ENCODE measurements at places on chromosomes 13 and 19.

DNA sequence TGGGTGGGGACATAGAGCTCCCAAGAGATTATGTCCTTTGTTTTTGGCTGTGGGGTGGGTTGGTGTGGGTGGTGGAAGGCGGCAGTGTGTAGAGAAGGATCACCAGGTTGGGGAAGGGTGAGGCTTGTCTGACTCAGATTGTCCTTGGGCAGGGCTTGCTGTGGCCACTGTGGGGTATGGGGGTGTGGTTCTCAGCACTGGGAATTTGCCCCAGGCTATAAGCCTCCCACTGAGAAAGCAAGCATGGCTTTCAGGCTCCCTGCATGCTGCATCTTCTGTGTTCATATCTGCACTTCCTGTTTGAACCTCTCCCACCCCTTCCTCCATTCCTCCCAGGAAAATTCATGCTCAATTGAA lies 34.9 kb downstream of the DNAJC15 start:
- no peak for DNase-seq

- no peak for DNase-seq
Measured at GRCh38 chr13:32969516-32969941, 46.7 kb upstream of the KL start.

- no peak for DNase-seq
Measured at GRCh38 chr19:48674216-48674809, 1.5 kb upstream of the NTN5 start.

- peak; percentile 80 for DNase-seq
Measured at GRCh38 chr13:36163809-36164308, 32.7 kb upstream of the DCLK1 start.

- DNase-seq, result no peak
Measured at GRCh38 chr13:76425935-76426334, 460.3 kb downstream of the KCTD12 start.

DNA sequence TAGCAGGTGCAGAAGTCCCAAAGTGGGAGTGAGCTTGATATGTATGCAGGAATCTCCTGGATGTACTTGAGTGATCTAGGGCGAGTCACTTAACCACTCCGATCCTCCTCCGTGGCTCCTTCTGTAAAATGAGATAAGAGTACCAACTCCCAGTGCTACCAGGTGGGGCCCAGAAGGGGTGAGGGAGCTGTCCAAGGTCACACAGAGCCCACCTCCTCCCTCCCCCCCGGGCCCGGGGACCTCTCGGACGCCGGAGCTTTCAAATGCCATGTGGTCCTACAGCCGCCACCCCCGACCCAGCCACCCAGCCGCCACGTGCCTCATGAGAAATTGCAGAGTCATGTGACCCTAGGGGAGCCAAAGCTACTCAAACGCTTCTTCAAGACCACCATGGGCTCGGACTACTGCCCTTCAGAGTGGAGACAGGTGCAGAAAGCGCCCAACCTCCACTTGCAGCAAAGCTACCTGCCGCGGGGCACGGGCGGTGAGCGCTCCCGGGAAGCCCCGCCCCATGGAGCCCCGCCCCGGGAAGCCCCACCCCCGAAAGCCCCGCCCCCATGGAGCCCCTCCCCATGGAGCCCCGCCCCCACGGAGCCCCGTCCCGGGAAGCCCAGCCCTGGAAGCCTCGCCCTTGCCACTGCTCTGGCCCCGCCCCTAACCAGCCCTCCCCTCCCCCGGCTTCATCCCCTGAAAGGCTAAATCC lies 10.1 kb upstream of the ZNF358 start:
- DNase-seq, result peak; percentile 67

DNA sequence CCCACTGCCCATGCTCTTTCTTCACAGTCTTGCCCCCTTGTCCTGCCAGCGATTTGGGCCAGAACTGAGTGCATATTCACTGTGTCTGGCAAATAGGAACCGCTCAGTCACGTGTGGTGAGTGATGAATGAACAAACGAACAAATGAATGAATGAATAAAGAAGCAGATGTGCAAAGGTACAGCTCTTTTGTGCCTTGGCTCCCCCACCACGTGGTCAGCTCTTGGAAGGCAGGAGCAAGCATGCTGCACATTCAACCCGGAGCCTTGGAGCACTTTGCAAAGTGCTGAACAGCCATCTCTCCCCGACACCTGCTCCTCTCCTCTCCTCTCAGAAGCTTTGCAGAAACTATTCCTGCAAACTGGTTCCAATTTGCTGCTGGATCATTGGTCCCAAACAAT lies 52.4 kb downstream of the LATS2 start:
- no peak for DNase-seq

DNA sequence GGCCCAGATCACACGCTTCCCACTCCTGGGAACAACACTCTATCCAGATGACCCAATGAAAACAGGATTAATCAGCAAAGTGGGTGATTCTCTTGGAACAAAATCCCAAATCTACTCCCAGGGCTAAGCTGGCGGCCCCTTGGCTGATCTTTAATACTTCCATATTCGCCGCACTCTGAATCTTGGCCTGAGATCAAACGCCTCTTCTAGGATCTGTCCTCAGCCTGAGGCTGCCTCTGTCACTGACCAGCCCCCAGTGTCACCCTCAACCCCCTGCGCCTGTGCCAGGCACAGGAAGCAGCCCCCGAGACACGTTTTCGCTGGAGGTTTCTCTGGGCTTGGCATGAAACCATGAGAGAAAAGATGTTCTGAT lies 2.4 kb upstream of the CTXN1 start:
- no peak for DNase-seq

GRCh38 chr19:14416817-14417231 lies 2.3 kb downstream of the DDX39A start:
- DNase-seq, result no peak

- DNase-seq, result no peak
Measured at GRCh38 chr13:83168590-83168989, 713.7 kb downstream of the SLITRK1 start.

- DNase-seq, result no peak
Measured at GRCh38 chr19:5955636-5955935, 22.4 kb downstream of the RANBP3 start.

DNA sequence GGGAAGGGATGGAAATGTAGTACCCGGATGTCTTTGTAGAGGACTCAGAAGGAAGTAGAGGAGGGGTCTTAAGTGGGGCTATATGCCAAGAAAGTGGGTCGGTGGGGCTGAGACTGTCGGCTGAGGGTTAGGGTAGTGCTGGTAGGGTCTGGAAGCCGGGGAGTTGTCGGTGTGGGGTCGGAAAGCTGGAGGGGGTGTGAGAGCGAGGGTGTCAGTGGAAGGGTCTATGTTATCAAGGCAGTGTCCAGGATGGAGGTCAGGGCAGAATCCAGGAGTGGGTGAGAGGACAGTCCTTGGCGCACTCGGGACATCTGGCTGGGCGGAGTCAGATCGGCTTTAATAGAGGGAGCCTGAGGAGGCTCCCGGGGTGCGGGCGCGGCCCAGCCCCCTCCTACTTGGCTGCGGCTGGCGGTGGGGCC lies 1.7 kb downstream of the HSPB6 start:
- no peak for DNase-seq

DNA sequence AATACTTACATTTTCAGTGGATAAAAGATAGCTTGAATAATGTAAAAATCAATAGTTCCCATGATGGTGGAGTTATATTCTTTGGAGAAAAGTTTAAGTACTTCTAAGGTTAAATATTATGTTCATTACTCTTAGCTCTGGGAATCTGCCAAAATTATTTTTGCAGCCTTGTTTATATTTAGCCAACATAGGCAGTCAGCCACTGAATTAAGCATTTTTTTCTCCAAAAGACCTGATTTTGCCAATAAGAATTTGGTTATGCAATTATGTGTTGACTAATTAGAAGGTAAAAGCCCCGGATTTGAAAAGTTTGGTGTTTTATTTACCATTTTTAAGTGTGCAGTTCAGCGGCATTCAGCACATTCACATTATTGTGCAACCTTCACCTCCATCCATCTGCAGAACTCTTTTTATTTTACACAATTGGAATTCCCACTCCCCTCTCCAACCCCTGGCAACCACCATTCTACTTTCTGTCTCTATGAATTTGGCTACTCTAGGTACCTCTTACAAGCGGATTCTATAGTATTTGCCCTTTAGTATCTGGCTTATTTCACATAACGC lies 90.1 kb upstream of the C1QTNF9B start:
- DNase-seq, result no peak

DNA sequence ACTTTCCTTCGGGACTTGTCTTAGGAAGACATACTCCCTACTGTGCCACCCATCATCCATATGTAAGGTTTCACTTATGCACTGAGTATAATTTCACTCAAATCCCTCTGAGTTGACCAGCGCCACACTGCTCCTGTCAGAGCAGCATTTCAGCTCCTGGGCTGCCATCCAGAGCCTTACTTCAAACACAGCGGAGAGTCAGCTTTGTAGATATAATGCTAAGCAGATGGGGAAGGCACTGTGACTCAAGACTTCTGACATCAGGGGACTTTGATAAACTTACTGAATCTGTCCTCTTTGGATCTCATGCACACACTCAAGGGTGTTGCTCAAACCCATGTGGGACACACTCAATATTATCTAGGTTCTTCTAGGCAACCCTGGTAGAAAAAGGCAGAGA lies 34.9 kb downstream of the DOCK9 start:
- DNase-seq, result no peak

GRCh38 chr19:1540365-1540925 lies 16.6 kb downstream of the PLK5 start:
- DNase-seq, result no peak

- DNase-seq, result no peak
Measured at GRCh38 chr19:19482809-19483596, 32.3 kb downstream of the TSSK6 start.

DNA sequence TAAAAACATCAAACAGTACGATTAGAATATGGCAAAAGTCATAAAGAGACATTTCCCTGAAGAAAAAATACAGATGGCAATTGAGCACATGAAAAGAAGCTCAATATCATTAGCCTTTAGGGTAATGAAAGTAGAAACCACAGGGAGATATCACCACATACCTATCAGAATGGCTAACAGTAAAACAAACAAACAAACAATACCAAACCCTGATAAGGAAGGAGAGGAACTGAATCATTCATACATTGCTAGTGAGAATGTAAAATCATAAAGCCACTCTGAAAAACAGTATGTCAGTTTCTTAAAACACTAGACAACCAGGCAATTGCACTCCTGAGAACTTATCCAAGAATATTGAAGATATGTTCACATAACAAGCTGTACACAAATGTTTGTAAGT lies 1342.5 kb upstream of the SLC10A2 start:
- DNase-seq, result no peak

- no peak for DNase-seq
Measured at GRCh38 chr13:110772091-110772984, 58.8 kb downstream of the ING1 start.

DNA sequence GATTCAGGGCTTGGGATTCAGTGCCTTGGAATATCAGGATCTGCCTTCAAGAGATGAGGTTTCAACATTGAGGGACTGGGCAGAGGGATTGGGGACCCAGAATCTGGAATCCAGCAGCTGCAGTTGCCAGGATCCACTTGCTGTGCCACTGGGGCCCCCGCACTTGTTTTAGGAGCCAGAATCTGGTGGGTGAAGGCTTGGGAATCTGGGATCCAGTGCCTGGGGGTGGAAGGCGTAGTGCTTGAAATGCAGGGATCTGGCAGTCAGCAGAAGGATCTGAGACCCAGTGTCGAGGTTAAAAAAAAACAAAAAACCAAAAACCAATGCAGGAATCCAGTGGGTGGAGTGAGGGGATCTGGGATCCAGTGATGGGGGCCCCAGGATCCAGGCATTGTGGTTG lies 7.3 kb upstream of the SLC25A41 start:
- no peak for DNase-seq

GRCh38 chr13:20495087-20496023 lies 30.3 kb downstream of the CRYL1 start:
- DNase-seq, result peak; percentile 11

DNA sequence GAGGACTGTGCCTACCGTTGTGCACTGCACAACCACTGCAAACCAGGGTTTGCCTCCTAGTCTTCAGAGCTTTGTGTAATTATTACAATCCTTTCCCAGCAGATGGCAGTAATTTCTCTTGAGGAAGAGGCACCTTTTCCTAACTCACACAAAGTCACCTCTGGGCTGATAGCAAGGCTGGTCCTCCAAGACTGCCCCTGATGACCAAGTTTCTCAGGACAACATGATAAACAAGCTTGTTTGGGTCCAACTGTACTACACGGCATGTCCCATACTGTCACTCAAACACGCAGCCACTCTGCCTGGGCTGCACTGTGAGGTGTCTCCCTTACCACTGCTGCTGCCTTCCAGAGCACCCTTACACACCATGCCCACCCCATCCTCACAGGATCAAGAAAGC lies 39.3 kb downstream of the RFXAP start:
- DNase-seq, result peak; percentile 64

GRCh38 chr19:9729162-9729561 lies 39.4 kb downstream of the ZNF846 start:
- no peak for DNase-seq

DNA sequence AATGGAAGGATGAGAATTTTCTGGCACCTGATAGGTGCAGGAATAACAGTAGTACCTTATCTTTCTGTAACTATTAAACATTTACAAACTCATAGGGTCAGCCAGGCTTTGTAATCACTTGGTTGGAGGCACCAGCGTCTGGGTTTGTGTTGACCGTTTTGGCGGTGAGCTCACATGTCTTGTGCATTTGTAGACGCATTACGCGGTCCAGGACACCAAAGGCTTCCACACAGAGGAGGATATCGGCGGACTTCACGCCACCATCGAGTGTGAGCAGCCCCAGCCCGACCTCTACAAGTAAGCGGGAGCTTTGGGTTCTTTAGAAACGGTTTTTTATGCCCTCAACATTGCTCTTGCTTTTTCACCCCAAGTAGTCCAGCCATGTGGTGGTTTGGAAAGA lies 129.3 kb downstream of the ATP11A start:
- no peak for DNase-seq

DNA sequence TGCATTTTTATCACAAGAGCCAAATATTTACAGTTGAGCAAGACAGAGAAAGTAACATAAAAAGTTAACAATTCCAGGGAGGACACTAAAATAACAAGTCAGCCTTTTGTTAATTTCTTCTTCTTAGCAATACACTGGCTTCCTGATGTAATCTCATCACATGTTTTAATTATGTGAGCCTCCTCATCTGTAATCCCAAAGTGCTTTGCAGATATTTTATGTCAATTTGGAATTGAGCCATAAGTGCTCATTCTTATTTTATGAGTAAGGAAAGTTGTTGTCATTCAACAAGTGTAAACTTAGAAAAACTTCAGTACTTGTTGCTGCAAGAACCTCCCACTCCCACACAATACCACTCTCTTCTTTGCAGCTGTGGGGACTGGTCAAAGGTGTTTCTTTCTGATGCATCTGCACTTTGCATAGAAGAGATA lies 223.6 kb downstream of the GPC6 start:
- no peak for DNase-seq

DNA sequence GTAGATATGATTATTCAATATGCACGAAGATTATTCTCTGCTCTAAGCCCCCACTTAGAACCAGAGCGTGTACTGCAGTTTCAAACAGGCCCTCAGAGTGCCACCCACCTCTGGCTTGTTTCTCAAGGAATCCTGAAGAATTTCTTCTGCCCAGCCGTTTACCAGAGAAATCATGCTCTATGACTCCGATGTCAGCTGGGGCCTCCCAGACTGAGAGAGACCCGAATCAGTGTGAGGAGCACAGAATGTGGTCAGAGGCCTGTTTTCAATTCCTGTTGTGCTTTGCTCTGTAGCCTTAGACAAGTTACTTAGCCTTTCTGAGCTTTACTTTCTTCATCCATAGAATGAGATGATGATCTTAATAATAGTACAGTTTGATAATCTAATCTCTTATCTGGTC lies 5.5 kb downstream of the PNMA8C start:
- DNase-seq, result no peak

GRCh38 chr13:34070544-34071303 lies 252.8 kb downstream of the RFC3 start:
- no peak for DNase-seq

GRCh38 chr19:54439174-54439851 lies 9.7 kb upstream of the LENG8 start:
- DNase-seq, result peak; percentile 46

- DNase-seq, result no peak
Measured at GRCh38 chr13:40490086-40490758, 176.2 kb downstream of the FOXO1 start.

All from SHP77 (cell line).